ENCODE measurements at places on chromosomes 1 and 21. TPM values are rescaled to one million over a fixed set of nuclear protein-coding genes. Genes with fewer than 3 reads are reported as not detected.

The SSU72 gene
- total RNA-seq = 98.3 TPM

DNA sequence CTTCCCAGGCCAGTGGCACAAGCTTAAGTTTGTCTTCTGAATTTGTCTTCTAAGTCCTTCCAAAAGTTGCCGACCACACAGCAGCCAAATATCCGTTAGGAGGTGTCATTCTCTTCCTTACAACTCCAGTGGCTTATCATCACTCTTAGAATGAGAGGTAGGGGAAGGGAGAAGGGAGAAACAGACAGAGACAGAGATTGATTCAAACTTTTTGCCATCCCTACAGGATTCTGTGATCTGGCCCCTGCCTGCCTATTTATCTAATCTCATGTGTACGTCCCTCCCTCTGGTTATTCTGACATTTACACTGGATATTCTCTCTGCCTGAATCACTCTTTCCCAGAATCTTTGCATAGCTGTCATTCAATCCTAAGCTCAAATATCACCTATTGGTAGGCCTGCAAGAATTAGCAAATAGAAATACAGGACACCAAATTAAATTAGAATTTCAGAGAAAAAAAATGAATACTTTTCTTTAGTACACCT, 488 bp upstream of the GNL2 start:
- H3K27me3 ChIP-seq = no peaks in the 10 kb centered on the region
- H3K36me3 ChIP-seq = peaks cover 15% of the 10 kb centered on the region
- peak overlapping the region; percentile 69 for H3K4me3 ChIP-seq
- H3K27ac ChIP-seq = peak overlapping the region; percentile 76

GRCh38 chr1:112674986-112675727, 698 bp downstream of the MOV10 start:
- H3K27me3 ChIP-seq = no peaks in the 10 kb centered on the region
- H3K4me1 ChIP-seq = peaks cover 22% of the 10 kb centered on the region
- no peaks in the 10 kb centered on the region for H3K36me3 ChIP-seq
- peak overlapping the region; percentile 87 for H3K27ac ChIP-seq

The SRRM1 gene
- total RNA-seq = 49.5 TPM

DNA sequence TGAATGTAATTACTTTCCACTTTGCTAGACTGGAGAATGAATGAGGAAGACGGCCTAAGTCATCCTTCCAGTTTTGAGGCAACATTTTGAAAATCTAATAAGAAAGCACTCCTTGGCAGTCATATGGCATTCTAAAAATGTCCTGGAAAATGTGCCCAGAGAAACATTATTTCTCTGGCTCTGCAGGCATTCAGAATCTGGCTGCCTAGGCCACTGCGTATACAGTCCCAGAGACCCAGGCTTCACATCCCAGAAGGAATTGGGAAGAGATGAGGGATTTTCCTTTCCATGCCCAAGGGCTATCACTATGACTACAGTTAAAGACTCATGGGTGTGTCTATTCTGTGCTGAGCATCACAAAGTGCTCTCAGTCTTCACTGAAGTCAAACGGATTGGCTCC, 92.9 kb downstream of the BEND5 start:
- H3K27me3 ChIP-seq = no peaks in the 10 kb centered on the region
- DNase-seq = no peak
- no peak overlapping the region for H3K4me3 ChIP-seq
- H3K36me3 ChIP-seq = no peaks in the 10 kb centered on the region
- peaks cover 8% of the 10 kb centered on the region for H3K4me1 ChIP-seq

The CSF3R gene
- 9.3 TPM for total RNA-seq

DNA sequence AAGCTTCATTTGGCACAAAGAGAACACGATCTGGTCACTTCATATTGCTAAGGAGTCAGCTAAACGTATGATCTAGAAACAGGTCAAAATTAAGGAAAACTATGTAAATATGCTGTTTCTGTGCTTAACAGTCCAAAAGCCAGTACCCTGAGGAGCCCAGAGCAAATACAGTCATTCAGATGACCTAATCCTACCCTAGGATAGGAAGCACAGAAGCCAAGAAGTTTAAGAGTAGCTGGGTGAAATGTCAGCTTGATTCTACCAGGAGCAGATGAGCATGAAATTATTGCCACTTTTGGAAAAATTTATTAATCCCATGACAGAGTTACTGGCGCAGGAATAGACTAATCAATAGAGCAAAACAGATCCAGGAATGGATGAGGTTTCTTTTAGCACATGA, 18.3 kb downstream of the SORT1 start:
- DNase-seq = no peak
- H3K27ac ChIP-seq = peak overlapping the region; percentile 52
- no peaks in the 10 kb centered on the region for H3K4me1 ChIP-seq
- H3K27me3 ChIP-seq = no peaks in the 10 kb centered on the region
- no peaks in the 10 kb centered on the region for H3K36me3 ChIP-seq

The TINAGL1 gene
- 264 TPM for total RNA-seq

The PROK1 gene
- 1.0 TPM for total RNA-seq

GRCh38 chr1:168732736-168733135, 3.7 kb upstream of the DPT start:
- no peak overlapping the region for H3K4me3 ChIP-seq
- H3K4me1 ChIP-seq = peaks cover 13% of the 10 kb centered on the region
- H3K27ac ChIP-seq = no peak overlapping the region
- no peaks in the 10 kb centered on the region for H3K27me3 ChIP-seq
- DNase-seq = no peak

- H3K4me1 ChIP-seq = no peaks in the 10 kb centered on the region
- H3K27ac ChIP-seq = no peak overlapping the region
- no peaks in the 10 kb centered on the region for H3K36me3 ChIP-seq
- DNase-seq = no peak
- no peaks in the 10 kb centered on the region for H3K27me3 ChIP-seq
These were observed 97.1 kb upstream of the C1orf87 start for GRCh38 chr1:60170709-60171108.

Data from right atrium auricular region (tissue), 2 donors.